MCF 10A (cell line): ENCODE measurements at places on chromosomes 13 and 19. TPM values are rescaled to one million over a fixed set of nuclear protein-coding genes. Genes with fewer than 3 reads are reported as not detected.
A peak's percentile ranks its signal among the peaks of the same experiment; 100 is the strongest.

Gene CLDND2
- total RNA-seq: 0.79 TPM in 1 of 2 replicates, not detected in the other

Gene TSHZ3
- total RNA-seq: not detected in 2 replicates

Gene PDE4C
- total RNA-seq: 0.42 and 0.54 TPM in 2 replicates

Gene ADAT3
- 6.8 and 6.9 TPM in 2 replicates for total RNA-seq

Gene RNF225
- total RNA-seq: 0.63 and 0.98 TPM in 2 replicates

Gene SPACA4
- total RNA-seq: not detected in 2 replicates

Gene KIR3DL2
- not detected in 2 replicates for total RNA-seq

Gene ZNF90
- not detected in 2 replicates for total RNA-seq

Gene IGFL1
- total RNA-seq: not detected in 2 replicates

Gene ZFP82
- 0.32 and 0.37 TPM in 2 replicates for total RNA-seq

Gene GJB6
- total RNA-seq: not detected in 2 replicates

Gene ATP4B
- not detected in 2 replicates for total RNA-seq

Gene PDE4A
- 0.42 and 0.49 TPM in 2 replicates for total RNA-seq

GRCh38 chr19:49437231-49437630 lies 4.1 kb downstream of the SLC17A7 start:
- no peaks in the 10 kb centered on the region for H3K36me3 ChIP-seq
- DNase-seq: no peak
- H3K4me1 ChIP-seq: peaks cover 13% of the 10 kb centered on the region
- no peak overlapping the region for H3K4me3 ChIP-seq
- H3K27me3 ChIP-seq: peaks cover 59% of the 10 kb centered on the region
- H3K27ac ChIP-seq: no peak overlapping the region

- no peaks in the 10 kb centered on the region for H3K27me3 ChIP-seq
- H3K27ac ChIP-seq: peak overlapping the region; percentile 96
- peaks cover 24% of the 10 kb centered on the region for H3K4me1 ChIP-seq
- peak overlapping the region; percentile 96 for H3K4me3 ChIP-seq
Measured at GRCh38 chr19:12937093-12937926, 1.1 kb upstream of the CALR start.

DNA sequence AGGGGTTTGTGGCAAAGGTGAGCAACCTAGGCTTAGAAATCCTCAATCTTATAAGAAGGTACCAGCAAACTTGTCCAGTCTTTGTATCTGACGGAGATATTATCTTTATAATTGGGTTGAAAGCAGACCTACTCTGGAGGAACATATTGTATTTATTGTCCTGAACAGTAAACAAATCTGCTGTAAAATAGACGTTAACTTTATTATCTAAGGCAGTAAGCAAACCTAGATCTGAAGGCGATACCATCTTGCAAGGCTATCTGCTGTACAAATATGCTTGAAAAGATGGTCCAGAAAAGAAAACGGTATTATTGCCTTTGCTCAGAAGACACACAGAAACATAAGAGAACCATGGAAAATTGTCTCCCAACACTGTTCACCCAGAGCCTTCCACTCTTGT lies 3.8 kb upstream of the KLK2 start:
- H3K4me3 ChIP-seq: no peak overlapping the region
- H3K36me3 ChIP-seq: no peaks in the 10 kb centered on the region
- no peaks in the 10 kb centered on the region for H3K4me1 ChIP-seq
- H3K27ac ChIP-seq: no peak overlapping the region

DNA sequence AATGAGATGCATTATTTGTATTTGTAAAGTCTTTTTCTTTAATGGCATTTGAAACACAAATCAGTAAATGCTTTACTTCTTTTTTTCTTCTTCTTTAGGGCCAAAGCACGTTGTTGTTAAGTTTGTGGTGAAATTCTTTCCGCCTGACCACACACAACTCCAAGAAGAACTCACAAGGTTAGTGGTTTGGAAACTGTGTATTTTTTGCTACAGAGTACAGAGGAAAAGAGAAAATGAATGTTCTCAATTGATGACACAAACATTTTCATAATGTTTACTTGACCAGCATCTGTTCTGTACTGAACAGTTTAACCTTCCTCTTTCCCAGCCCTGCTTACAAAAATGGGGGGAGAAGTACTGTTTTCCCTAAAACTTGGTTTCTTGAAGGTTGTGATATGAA lies 190.9 kb upstream of the RNF113B start:
- H3K4me1 ChIP-seq: peaks cover 5% of the 10 kb centered on the region
- H3K27me3 ChIP-seq: no peaks in the 10 kb centered on the region
- no peak overlapping the region for H3K4me3 ChIP-seq
- H3K27ac ChIP-seq: no peak overlapping the region
- H3K36me3 ChIP-seq: peaks cover 19% of the 10 kb centered on the region

DNA sequence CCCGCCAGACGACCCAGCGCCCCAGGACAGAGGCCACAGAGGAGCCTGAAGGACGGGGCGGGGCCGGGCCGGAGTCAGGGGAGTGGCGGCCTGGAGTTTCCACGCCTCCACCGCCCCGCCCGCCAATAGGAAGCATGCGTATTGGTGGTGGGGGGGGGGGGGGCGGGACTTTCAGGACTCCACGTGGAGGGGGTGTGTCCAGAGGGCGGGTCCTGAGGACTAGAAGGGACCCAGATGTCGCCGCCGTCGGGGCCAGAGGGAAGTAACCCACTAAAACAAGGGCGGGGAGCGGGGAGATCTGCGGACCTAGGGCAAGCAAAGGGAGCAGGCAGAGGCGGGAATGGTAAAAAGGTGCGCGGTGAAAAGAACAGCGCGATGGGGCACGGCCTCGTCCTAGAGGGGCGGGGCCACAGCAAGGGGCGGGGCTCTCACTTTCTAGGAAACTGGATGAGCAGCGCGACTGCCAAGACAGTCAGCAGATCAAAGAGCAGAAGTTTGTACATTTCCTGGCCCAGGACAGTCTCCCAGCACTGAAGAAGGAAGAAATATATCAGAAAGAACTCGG lies 2.8 kb upstream of the LENG1 start:
- DNase-seq: peak; percentile 89
- peak overlapping the region; percentile 78 for H3K27ac ChIP-seq
- no peaks in the 10 kb centered on the region for H3K27me3 ChIP-seq
- peaks cover 22% of the 10 kb centered on the region for H3K4me1 ChIP-seq
- H3K36me3 ChIP-seq: peaks cover 11% of the 10 kb centered on the region

- no peaks in the 10 kb centered on the region for H3K36me3 ChIP-seq
- no peaks in the 10 kb centered on the region for H3K27me3 ChIP-seq
- no peaks in the 10 kb centered on the region for H3K4me1 ChIP-seq
- no peak for DNase-seq
- no peak overlapping the region for H3K4me3 ChIP-seq
Measured at GRCh38 chr13:87537951-87538350, 133.2 kb upstream of the SLITRK5 start.

- DNase-seq: no peak
- H3K4me3 ChIP-seq: no peak overlapping the region
- no peaks in the 10 kb centered on the region for H3K4me1 ChIP-seq
- no peaks in the 10 kb centered on the region for H3K36me3 ChIP-seq
Measured at GRCh38 chr13:36891752-36892151, 28.3 kb downstream of the SMAD9 start.

DNA sequence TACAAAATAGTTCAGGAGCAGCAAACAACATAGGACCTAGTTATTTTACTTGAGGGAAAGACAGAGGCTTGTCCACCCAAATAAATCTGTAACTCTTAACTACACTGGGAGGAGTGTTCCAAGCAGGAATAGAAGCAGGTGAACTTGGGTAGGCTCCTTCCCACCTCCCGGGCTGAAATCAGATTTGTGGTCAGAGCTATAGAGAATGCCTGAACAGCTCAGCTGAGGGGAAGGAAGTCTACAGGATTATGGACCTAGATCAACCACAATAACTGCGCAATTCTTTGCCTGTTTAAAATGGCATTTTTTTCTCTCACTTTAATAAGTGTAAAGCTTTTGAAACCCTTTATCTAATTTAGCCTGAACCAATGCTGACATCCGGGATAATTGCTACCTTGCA lies 73.5 kb upstream of the IRS2 start:
- H3K27ac ChIP-seq: no peak overlapping the region
- H3K4me3 ChIP-seq: no peak overlapping the region
- DNase-seq: no peak
- H3K27me3 ChIP-seq: no peaks in the 10 kb centered on the region
- H3K36me3 ChIP-seq: no peaks in the 10 kb centered on the region

- peaks cover 6% of the 10 kb centered on the region for H3K4me1 ChIP-seq
- H3K27me3 ChIP-seq: no peaks in the 10 kb centered on the region
- DNase-seq: no peak
- H3K4me3 ChIP-seq: no peak overlapping the region
- no peak overlapping the region for H3K27ac ChIP-seq
Measured at GRCh38 chr19:41910992-41911888, 17.0 kb downstream of the ERFL start.

- H3K4me1 ChIP-seq: peaks cover 11% of the 10 kb centered on the region
- H3K4me3 ChIP-seq: no peak overlapping the region
- peaks cover 24% of the 10 kb centered on the region for H3K36me3 ChIP-seq
- no peaks in the 10 kb centered on the region for H3K27me3 ChIP-seq
- DNase-seq: peak; percentile 47
- no peak overlapping the region for H3K27ac ChIP-seq
Measured at GRCh38 chr13:95754069-95754468, 77.1 kb downstream of the DNAJC3 start.

- no peak for DNase-seq
- no peak overlapping the region for H3K27ac ChIP-seq
- no peaks in the 10 kb centered on the region for H3K4me1 ChIP-seq
- no peaks in the 10 kb centered on the region for H3K27me3 ChIP-seq
- no peak overlapping the region for H3K4me3 ChIP-seq
Measured at GRCh38 chr13:99737481-99738245, 233.9 kb downstream of the ZIC5 start.

DNA sequence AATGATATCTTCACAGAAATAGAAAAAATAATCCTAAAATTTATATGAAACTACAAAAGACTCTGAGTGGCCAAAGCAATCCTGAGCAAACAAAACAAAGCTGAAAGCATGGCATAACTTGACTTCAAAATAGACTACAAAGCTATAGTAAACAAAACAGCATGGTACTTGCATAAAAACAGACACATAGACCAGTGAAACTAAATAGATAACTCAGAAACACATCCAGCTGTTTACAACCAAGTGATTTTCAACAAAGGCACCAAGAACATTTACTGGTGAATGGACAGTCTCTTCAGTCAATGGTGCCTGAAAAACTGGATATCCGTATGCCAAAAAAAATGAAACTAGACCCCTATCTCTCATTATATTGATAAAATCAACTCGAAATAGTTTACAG lies 25.2 kb downstream of the SCGB2B2 start:
- peaks cover 4% of the 10 kb centered on the region for H3K36me3 ChIP-seq
- no peaks in the 10 kb centered on the region for H3K4me1 ChIP-seq
- H3K27ac ChIP-seq: no peak overlapping the region
- no peak for DNase-seq
- no peak overlapping the region for H3K4me3 ChIP-seq
- no peaks in the 10 kb centered on the region for H3K27me3 ChIP-seq

GRCh38 chr19:19209372-19209771 lies 2.4 kb upstream of the NCAN start:
- no peak overlapping the region for H3K27ac ChIP-seq
- no peak overlapping the region for H3K4me3 ChIP-seq
- H3K27me3 ChIP-seq: peaks cover 26% of the 10 kb centered on the region
- no peaks in the 10 kb centered on the region for H3K36me3 ChIP-seq
- H3K4me1 ChIP-seq: peaks cover 13% of the 10 kb centered on the region

- DNase-seq: no peak
- H3K4me1 ChIP-seq: no peaks in the 10 kb centered on the region
- no peaks in the 10 kb centered on the region for H3K36me3 ChIP-seq
- H3K27me3 ChIP-seq: no peaks in the 10 kb centered on the region
- H3K4me3 ChIP-seq: no peak overlapping the region
Measured at GRCh38 chr13:103003631-103004030, 62.6 kb downstream of the SLC10A2 start.

- no peaks in the 10 kb centered on the region for H3K4me1 ChIP-seq
- H3K36me3 ChIP-seq: no peaks in the 10 kb centered on the region
- DNase-seq: no peak
- no peak within 1 kb of the TSS for H3K4me3 ChIP-seq
Measured at GRCh38 chr19:43353606-43354304, at the start of gene CD177. Gene CD177, plus strand, starts transcription at chr19:43353686. Its CDS starts 29 bp downstream, at chr19:43353715.

DNA sequence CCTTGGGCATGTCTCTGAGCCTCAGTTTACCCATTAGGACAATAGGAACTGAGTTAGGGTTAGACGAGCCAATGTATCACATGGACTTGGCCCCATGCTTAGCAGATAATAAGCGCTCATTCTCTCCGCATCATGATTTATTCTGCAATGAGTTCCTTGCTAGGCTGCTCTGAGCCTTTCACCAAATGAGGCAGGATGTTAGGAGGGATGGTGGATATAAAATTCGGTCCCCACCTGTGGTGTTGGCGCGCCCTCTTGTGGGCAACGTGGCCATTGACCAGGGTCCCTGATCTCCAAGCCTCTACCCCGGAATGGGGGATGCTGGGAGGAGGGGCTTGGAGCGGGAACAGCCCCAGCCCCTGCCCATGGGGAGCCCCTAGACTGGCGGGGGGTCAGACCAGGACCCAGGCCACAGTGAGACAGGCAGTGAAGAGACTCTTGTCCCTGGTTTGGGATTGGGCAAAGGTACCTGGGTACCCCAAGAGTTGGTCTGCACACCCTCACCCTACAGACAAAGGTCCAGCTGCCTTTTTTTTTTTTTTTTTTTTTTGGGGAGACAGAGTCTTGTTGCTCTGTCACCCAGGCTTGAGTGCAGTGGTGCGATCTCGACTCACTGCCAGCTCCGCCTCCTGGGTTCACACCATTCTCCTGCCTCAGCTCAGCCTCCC lies 43.9 kb downstream of the CERS4 start:
- H3K4me3 ChIP-seq: no peak overlapping the region
- H3K4me1 ChIP-seq: no peaks in the 10 kb centered on the region
- no peaks in the 10 kb centered on the region for H3K36me3 ChIP-seq

DNA sequence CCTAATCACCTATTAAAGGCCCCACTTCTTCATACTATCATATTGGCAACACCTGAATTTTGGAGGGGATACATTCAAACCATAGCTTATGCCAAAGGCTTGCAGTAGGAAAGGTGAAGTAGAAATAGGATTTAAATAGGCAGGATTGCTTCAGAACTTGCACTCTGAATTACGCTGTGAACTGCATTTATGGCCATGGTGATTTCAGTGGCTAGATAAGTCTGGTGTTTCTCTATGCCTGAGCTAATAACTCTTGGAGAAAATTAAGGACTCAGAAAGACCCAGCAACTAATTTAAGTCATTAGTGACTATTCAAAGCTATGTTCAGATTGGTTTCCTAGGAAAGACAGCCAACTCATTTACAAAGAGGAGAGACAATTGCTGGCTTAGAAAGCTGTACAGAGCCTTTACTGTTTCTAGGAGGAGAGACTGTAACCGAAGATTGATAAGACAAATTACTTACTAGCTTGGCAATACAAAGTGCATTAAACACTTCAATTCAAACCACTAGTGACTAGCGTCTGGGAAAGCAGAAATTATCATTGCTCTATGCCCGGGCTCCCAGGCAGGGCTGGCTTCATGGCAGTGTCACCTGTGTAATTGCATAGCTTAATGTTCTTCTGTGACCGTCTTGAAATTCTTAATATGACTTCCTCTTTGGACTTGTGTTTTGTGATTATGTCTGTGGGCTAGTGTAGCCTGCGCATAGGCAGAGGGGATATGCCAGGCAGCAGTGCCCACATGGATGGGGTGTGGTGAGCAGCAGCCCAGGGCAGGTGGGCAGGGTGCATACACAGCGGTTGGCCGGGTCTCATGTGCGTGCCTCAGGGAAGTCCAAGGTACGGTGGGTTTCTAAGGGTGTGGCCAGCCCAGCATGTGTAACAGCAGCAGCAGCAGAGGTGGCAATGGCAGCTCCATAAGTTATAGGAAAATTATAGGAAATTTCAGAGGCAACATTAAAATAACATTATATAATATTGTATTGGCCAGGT lies 60.1 kb downstream of the KL start:
- H3K4me3 ChIP-seq: no peak overlapping the region
- no peak for DNase-seq
- H3K27me3 ChIP-seq: no peaks in the 10 kb centered on the region
